ENCODE measurements at places on chromosomes 13 and 19.

DNA sequence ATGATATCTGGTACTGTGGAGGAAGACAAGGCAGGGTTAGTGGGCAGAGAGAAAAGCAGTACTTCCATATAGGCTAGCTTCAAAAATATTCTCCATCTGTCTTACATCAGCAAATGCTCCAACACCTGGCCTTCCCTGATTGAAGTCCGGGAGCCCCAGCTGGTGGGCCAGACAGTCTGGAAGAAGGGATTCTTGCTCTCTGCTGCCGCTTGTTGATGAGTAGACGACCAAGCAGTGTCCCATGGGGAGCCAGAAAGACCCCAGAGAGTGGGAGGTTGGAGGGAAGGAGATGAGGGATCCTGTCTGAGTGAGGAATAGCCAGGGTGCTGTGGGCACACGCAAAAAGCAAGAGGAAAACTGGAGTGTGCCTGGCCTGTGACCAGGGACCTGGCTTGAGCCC, 95.1 kb downstream of the ATP8A2 start:
- no peak for DNase-seq

DNA sequence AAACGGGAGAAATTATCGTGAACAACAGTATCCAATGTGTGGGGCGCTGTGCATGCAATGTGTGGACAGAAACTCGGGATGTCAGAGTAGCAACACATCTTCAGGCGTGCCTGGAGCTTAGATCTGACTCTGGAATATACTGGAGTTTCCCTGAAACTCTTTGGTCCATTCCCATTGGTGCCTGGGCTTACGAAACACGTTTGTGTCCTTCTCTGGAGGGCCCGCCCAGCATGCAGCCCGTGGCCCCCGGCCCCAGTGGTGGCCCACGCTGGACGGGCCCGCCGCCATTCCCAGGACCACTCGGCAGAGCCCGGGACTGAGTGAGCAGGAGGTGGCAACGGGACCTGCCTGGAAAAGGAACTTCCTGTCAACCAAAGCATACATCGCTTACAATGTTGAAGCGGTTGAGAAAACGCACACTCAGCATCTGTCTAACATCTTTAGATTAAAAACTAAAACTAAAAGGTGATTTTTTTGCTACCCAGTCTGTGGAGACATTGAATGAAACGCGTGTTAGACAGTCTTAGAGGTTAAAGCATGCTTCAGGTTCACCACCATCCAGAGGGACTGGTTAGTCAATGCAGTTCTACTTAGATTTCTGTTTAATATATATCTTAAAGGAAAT, 19.3 kb upstream of the TIMM44 start:
- DNase-seq: no peak

GRCh38 chr19:4453232-4454179, 4.1 kb downstream of the UBXN6 start:
- no peak for DNase-seq

- no peak for DNase-seq
These were observed 342.7 kb upstream of the SGCG start for GRCh38 chr13:22837980-22838647.

DNA sequence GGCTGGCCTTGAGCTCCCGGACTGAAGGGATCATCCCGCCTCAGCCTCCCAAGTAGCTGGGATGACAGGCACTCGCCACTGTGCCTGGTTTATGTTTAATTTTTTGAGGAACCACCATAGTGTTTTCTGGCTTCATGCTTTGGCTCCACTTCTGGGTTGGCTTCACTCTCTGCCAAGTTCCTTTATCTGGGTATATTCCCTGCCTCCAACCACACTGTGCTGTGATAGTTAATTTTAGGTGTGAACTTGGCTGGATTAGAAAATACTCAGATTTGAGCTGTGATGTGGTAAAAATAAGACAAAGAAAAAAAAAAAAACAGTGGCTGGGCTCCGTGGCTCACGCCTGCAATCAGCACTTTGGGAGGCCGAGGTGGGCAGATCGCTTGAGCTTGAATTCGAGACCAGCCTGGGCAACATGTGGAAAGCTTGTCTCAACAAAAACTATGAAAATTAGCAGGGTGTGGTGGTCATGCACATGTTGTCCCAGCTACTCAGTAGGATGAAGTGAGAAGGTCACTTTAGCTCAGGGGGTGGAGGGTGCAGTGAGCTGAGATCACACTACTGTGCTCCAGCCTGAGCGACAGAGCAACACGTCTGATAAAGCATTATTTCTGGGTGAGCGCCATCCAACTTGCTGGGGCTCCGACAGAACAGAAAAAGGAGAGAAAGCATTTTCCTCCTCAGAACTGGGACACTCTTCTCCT, 7.5 kb upstream of the ILF3 start:
- peak; percentile 10 for DNase-seq

- DNase-seq: no peak
These were observed 95.1 kb downstream of the KDM4B start for GRCh38 chr19:5063873-5064645.
